ENCODE measurements at places on chromosomes 6 and 20.
A peak's percentile ranks its signal among the peaks of the same experiment; 100 is the strongest.

DNA sequence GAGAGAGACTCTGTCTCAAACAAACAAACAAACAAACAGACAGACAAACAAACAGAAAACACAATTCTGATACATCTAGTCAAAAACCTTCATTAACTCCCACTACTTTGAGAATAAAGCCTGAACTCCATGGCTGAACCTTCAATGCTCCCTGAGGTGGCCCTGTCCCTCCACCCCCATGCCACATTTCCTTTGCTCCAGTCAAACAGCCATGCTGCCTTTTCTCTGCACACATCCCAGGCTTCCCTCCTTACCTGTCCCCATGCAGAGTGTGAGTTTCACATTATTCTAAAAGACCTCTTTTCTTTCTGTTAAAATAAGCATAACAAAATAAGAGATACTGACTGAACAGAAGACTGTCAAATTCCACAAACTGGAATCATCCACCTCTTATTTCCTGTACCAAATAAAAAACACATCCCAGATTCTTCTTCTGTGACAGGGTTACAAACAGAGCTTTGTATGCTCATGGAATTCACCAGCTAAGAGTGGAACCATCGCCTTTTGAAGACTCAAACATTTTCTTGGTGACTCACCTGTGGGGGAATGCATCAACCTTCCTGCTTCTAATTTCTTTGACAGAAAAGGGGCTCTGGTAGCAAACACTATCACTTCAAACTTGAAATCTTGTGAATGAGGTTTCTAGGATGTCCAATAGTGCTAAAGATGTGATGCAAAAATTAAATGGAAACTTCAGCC lies 71.0 kb upstream of the SLC22A16 start:
- DNase-seq = peak; percentile 50

DNA sequence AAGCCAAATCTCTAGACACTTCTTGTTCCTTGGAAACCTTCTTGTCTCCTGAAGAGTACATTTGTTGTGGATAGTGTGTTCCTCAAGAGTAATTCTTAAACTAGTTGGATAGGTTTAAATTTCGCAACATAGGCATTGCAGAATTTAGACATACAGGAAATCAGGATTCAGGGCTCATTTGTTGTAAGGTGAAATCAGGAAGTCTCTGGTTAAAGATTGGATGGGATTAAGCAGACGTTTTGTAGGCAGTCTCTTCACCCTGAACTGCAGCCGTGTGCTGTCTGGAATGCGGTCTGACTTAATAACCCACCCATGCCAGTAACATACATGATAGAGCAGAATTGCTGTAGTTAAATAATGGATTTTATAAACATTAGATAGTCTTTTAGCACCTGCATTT lies 21.7 kb downstream of the HIVEP1 start:
- no peak for DNase-seq

- DNase-seq = no peak
Measured at GRCh38 chr6:93799226-93799625, 379.9 kb upstream of the EPHA7 start.

GRCh38 chr20:24863356-24863755 lies 85.7 kb upstream of the CST7 start:
- peak; percentile 3 for DNase-seq

DNA sequence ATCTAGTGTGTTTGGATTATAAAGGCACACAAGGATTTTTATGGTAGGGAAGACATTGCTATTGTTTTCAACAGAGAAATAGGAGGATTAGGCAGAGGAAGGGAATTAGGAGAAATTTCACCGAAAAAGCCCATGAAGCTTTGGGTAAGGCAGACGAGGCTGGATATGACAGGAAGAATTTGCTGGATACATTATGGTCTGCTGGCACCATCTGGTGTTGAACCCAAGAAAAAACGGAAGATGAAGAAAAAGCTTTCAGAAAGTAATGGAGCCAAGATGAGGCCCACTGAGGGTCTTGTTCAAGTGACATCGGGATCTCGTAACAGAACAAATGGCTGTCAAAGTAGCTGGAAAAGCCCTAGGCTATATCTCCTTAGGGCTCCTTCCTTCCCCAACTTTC lies 56.5 kb downstream of the OR2J2 start:
- DNase-seq = no peak

GRCh38 chr6:13437218-13437996 lies 50.0 kb downstream of the GFOD1 start:
- no peak for DNase-seq

GRCh38 chr6:118295336-118295735 lies 252.8 kb upstream of the PLN start:
- no peak for DNase-seq

- DNase-seq = no peak
Measured at GRCh38 chr20:57683287-57683686, 26.5 kb downstream of the PMEPA1 start.

GRCh38 chr20:12949429-12949980 lies 59.3 kb upstream of the SPTLC3 start:
- DNase-seq = peak; percentile 67

DNA sequence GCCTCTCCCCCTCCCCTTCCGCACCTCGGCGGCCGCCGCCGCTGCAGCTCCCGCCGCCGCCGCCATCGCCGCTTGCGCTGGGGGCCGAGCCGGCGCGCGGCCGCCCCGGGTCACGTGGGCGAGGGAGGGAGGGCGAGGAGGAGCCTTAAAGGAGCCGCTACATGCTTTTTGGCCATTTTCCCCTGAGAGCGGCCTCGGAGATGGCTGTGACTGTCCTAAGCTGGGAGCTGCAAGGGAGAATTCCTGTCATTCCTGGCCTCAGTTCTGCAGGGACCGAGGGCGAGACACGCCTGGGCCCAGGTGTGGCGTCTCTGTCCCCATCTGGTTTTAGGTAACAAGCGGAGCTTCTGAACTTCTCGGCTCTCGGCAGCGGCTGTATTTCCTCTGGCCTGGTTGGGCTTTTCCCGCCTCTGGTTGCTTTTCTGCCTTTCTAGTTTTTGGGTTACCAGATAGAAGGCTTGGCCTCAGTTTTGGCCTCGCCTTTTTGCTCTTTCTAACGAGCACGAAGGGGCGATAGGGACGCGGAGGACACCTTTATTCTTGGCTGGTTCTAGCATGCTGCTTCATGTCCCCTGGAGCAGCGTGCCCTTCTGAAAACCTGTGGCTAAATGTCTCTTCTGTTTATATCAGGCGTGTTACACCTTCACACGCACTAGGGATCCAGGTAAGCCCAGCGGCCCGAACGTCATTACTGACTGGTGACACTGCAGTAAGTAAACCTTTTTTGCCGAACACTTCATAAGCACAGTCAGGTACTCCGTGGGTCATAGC lies at the start of gene EHMT2:
Gene EHMT2 (minus strand): TSS at position 87 of the 771 bp plus-strand sequence. CDS start 21 bp downstream, at position 66.
- DNase-seq = peak; percentile 52

DNA sequence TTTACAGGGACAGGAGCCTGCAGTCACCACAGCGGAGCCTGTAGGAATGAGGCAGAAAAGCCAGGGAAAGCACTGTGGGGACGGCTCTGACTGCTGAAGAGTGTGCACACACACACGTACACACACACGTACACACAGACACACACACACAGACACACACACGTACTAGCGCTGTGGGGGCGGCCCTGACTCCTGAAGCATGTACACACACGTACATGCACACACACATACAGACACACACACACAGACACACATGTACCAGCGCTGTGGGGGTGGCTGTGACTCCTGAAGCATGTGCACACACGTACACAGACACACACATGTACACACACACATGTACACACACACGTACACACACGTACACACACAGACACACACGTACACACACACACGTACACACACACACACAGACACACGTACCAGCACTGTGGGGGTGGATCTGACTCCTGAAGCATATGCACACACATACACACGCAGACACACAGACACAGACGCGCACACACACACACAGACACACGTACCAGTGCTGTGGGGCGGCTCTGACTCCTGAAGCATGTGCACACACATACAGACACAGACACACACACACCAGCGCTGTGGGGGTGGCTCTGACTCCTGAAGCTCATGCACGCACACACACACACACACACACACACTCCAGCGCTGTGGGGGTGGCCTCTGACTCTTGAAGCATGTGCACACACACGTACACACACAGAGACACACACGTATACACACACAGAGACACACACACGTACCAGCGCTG lies 127.3 kb downstream of the DLL1 start:
- DNase-seq = no peak

DNA sequence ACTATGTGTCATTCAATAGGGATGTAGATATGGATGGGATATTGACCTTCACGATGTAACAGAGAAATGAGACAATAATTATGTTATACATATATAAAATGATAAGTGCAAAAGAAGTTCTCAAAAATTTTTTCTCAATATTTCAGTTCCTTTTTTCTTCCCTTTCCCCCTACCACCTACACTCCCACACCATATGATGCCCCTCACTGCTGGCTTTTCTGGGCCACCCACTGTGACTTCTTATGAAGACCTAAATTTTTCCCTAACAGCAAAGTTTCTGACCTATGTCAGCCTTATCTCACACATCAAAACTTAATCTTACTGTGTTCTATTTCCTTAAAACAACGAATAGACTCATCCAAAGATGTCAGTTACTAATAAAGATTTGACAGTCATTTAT lies 89.9 kb upstream of the MYLIP start:
- DNase-seq = no peak

GRCh38 chr6:160391419-160392116 lies 43.4 kb downstream of the SLC22A3 start:
- peak; percentile 79 for DNase-seq

DNA sequence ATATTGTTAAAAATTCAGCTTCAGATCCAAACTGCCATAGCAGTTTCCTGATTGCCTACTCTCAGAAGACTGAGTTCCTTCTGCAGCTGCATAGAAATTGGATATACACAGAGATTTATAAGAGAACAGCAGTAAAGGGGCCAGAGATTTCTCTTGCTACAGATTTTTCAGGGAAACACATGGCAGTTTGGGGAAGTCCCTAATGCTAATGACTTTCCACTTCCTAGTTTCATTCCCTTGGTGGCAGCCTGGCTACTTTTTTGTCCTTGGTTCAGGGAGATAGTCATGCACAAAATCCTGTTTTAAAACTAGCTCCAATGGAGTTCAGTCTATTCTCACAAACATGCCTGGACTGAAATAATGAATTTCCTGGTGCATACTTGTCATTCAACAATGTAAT lies 125.3 kb upstream of the PLCB4 start:
- no peak for DNase-seq

GRCh38 chr6:46794068-46794467 lies 879 bp downstream of the MEP1A start:
- peak; percentile 24 for DNase-seq

DNA sequence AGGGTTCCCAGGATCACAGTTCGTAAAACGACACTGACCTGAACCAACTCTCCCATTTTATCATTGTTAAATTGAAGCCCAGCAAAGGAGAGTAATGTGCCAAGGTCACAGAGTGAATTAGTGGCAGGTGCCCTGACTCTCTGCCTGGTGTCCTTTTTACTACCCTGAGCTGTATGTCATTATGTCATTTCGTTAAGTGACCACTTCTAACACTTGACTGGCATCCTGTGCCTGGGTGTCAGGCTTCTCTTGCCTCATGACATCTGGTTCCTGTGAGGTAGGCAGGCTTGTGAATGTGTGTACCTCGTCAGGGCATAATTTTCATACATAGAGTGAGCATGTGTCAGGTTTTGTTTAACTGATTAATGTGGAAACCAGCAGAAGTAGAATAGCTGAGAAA lies 48.6 kb downstream of the RALY start:
- no peak for DNase-seq

DNA sequence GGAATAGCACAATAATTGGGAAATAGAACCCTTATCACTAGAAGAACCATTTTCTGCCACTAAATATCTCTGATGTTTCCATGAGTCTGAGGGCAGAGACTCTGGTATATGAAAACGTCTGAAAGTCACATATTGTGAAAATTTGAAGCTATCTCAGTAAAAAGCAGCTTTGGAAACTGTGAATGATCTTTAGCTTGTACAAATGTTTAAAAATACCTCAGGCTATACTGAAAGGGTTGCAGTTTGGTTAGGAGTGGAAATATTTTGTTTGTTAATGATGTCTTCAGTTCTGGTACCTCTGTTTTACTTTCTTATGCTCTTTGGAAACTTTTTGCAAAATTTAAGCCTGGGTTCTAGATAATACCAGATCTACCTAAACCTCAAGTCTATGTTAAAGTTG lies 135.0 kb downstream of the SLC16A10 start:
- no peak for DNase-seq

DNA sequence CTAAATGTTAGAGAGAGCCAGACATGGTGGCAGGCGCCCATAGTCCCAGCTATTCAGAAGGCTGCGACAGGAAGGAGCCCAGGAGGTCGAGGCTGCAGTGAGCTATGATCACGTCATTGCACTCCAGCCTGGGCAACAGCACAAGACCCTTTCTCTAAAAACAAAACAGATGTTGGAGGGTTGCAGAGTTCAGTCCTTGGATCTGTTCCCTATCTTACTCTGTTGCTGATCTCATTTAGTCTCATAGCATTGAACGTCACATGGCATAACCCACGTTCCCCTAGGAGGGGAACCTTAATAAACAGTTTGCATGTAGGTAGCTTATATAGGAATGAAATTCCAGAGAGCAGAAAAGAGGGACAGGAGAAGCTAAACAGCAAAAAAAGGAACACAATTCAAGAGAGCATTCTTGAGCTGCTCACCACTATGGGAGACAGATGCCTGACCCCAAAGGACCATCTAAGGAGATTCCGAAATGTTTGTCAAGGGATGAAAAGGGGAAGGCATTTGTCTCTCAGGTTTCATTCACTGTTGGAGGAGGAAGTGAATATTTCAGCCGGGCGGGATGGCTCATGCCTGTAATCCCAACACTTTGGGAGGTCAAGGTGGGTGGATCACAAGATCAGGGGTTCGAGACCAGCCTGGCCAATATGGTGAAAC lies 54.6 kb upstream of the PIM1 start:
- no peak for DNase-seq

- no peak for DNase-seq
Measured at GRCh38 chr6:145819994-145820393, 5.4 kb upstream of the FBXO30 start.

DNA sequence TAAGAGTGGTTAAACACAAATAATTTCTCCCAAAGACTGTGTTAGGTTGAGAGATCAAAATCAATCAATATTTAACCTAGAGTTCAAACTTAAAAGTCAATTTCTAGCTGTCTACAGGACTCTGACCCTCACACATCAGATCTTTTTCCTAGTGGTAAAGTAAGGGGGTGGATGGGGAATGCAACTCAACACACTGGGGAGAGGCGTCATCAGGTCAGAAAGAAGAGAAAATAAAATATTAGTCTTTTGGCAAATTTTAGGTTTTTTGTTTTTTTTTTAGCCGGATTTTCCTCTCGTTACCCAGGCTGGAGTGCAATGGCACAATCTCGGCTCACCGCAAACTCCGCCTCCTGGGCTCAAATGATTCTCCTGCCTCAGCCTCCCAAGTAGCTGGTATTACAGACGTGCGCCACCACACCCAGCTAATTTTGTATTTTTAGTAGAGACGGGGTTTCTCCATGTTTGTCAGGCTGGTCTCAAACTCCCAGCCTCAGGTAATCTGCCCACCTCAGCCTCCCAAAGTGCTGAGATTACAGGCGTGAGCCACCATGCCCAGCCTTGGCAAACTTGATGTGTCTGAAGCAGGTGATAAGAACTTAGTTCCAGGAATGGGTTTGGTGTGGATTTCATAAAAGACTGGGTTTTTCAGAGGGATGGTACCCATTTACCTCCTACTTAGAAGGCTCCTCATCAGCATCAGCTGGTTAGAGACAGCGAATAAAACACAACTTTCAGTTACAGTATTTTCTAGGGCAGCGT lies 65.9 kb downstream of the MKKS start:
- DNase-seq = no peak
